ENCODE measurements at places on chromosomes 4 and X.

DNA sequence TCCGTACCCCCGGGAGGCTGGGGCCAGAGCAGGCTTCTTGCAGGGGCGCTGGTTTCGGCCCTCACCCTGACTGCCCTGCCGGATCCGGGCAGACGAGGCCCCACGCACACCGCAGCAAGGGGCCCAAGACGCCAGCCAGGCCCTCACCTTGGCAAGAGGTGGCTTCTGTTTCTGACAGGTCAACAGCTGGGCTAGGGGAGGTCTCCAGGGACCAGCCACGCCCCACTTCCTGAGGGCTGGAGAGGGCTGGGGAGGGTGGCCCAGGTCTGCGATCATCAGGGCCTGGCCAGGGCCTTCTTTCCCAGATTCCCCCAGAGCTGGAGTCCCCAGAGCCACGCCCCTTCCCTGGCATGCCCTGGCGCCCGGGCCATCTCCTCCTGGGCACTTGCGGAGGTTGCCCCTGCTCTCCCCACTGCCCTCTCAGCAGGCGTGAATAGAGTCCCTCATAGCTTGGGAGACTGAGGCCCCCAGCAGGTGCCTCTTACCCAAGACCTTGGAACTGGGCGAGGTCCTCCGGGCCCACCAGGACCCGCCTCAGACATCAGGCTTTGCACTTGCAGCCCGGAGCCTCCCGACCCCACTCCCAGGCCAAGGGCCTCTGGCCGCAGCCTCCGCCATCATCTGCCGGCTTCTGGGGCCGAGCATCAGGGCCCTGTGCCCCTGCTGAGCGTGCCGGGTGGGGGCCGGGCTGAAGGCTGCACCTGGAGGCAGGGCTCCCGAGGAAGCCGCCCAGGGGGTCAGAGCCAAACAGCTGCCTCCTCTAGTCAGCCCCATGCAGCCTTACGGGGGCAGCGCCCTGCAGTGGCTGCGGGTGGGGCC is 6.3 kb upstream of the FGFR3 start:
- no peak for DNase-seq

DNA sequence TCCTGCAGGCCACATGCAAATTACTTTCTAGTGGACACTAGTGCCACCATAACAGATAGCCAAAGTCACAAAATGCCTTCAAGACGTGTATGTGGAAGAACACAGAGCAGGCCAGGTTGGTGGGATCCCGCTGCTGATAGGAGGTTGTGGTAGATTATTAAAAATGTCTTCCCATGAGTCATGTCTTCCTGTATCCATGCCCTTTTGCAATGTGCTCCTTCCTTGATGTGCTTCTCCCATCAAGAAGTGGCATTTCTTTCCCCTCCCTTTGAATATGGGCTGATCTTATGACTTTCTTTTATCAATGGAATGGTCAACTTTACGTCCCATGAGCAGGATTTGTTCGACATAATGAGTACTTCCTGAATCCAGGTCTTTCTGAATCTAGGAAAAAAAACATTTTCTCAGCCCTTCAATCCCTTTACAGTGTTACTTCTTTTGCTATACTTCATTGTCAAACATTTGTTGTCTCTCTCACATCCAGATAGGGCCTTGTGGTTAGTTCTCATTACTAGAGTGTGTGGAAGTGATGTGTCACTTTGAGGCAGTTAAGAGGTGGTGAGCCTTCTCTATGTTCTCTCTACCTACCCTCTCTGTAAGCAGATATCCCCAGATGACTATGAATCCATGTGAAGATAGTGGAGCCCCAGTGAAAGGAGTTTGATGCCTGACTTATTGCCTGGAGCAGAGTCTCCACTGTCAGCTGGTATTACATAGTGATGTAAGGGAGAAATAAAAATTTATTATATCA is 519.2 kb upstream of the DIPK2B start:
- DNase-seq, result no peak

DNA sequence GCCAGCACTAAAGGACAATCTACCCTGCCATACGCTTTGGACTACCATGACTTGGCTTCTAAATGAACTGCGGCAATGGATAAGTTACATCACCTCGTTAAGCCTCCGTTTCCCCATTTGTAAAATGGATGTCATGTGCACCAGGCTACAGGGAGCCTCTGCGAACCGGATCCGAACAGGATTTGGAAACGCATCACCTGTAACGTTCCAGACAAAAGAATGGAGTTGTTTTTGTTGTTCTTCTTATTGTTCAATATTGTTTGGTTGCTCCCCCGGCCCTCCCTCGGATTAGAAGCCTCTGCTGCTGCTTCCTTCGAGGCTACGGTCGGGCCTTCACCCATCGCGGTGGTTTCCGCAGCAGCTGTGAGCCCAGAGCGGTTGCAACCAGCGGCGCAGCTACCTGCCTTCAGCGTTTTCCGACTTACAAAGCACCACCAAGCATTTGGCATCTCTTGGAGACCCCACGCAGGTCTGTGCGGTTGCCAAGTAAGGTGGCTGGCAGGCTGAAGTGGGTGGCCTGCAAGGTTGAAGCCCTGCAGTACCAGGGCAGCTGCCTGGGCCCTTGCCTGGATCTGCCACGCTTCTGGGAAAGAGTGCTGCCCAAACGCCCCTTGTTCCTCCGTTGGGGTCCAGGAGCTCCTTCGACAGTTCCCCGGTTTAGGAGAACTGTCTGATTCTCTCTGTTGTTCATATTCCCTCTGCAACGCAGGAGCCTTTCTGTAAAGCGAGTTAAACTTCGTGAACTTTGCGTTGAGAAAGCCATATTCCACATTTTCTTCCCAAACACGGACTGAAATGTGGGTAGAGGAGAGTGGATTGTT is 7.1 kb downstream of the NKX3-2 start:
- DNase-seq, result no peak

DNA sequence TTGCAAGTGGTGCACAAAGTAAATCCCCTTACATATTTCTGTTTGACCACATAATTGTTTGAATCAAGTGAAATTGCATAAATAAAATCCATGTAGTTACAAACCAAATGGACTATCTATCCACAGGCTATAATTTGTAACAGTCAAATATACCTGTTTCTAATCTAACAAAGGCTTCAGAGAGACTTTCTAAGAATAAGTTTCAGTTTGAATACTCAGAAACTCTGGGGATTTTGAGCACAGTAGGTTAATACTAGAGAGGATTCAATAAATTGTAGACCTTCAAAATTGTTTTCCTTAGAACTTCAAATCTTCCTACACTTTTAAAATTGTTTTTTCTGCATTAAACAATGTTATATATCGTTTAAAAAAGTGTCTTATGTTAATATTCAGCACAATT is 1250.1 kb downstream of the NLGN4X start:
- DNase-seq, result no peak

DNA sequence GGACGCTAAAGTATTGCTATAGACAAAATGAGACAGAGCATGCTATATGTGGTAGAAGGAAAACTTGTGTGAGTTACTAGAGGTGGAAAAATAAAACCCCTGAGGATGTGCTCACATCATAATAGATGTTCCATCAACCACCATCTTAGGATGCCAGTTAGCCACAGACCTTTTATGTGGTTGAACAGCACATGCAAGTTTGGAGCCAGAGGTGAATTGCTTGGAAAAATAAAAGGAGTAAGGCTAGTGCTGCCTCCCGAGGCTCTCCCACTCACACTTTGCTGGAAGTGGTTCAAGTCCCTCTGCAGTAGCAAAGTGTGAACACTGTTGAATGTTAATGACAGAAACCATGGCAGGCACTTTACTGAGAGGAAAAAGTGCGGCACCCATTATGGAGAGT is 39.4 kb upstream of the PPARGC1A start:
- DNase-seq, result no peak

GRCh38 chr4:95105112-95105511 is 347.4 kb downstream of the BMPR1B start:
- DNase-seq, result no peak

DNA sequence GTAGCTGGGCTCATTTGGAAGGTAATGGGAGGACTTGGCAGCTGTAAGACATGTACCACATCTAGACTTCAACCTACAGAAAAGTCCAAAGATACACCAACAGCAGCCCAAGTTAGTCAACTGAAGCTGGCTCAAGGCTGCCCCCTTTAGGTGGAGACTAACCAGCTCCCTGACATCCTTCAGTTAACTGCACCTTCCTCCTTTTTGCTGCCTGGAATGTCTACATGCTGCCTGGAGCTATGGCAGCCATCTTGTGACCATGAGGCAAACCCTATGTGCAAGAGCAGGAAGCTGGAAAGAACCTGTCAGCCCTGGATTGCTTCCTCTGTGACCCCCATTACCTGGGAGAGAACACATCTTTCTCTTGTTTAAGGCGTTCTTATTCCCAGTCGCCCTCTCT is 25.8 kb downstream of the ARSD start:
- no peak for DNase-seq

DNA sequence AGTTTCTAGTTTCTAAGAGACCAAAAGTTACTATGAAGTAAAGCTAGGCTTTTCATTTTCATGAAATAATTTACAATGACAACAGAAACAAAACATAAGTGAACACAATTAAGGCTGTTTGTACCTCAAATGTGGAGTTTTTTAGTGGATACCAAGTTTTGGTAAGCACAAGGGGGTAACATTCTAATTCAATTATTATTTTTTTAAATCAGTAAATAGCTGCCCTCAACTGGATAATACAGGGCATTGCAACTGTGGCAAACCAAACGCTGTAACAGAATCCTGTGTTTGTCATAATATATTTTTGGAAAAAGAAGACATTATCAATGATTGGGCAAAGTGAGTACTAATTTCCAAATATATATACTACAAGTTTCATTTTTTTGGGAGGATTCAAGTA is 150.3 kb downstream of the FBXW7 start:
- no peak for DNase-seq

DNA sequence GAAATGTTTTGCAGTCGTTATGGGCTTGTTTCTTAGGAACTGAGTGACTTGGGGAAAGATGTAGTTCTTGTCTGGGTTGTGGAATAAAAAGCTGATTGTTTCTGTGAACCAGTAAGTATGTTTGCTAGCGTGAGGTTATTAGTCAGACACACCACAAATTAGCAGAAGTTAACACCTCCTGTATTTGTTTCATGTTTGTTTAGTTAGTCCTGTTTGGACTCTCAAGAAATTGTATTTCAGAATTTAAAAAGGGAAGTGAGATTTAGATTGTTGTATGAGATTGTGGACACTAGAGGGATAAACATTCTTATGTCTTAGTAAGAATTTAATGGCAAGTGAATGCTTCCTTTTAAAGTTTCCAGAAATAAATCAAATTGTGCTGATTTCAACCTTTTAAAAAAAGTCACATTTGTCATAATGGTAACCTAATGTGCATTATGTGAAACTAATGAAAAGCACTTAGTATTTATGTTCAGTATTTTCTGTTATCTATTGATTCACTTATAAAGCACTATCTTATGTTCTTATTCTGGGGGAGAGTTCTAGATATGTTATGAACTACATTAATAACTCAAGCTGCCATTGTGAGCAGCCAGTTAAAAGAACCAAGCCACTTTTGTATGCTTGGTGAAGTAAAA is 25.6 kb downstream of the ATP10D start:
- DNase-seq, result no peak

DNA sequence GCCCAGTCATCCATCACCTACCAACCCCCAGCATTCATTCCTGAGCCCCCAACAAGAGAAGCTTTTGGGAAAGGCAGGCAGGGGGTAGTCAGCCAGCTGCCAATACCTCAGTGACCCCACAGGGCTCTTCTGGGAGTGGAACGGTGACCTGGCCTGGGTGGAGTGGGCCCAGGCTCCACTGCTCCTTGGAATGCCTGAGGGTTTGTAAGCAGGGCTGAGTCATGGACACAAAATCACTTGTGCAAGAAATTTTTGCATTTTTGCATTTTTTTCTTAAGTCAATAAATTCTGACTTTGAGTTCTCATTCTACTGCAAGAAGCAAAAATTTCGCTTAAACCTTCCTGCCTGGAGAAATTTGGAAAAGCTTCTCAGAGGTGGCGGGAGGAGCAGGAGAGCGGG is 18.5 kb downstream of the SORCS2 start:
- DNase-seq, result peak; percentile 55

GRCh38 chrX:149948016-149948415 is 9.7 kb upstream of the EOLA2 start:
- DNase-seq, result no peak

DNA sequence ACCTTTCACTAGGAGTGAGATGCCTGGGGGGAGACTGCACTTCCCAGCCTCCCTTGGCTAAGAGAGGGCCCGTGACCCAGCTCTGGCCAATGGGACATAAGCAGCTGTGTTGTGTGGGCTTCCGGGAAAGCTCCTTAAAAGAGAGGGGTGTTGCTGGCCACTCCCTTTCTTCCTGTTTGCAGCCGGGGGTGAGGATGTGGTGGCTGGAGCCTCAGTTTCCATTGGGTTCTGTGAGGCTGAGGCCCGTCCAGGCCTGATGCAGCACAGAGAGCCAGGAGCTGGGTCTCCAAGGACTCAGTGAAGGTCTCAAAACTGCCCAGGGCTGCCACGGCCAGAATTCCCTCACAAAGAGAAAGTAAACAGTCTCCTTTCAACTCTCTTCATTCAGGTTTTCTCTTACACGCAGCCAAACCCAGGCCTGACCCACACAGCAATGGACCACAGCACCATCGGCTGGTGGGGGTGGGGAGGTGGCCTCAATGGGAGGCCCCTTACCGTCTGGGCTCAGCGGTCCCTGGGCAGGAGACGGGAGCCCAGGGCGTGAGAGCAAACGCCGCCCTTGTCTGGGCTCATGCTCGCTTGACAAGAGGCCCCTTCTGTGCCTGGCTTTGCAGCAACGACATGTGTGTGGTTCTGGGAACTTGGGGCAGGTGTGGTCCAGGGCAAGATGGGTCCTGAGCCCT is 6.6 kb downstream of the NKX1-1 start:
- no peak for DNase-seq

- DNase-seq, result no peak
Measured at GRCh38 chr4:73603271-73603710, 16.9 kb downstream of the RASSF6 start.

GRCh38 chrX:57282568-57282967 is 3.9 kb upstream of the FAAH2 start:
- DNase-seq, result no peak

DNA sequence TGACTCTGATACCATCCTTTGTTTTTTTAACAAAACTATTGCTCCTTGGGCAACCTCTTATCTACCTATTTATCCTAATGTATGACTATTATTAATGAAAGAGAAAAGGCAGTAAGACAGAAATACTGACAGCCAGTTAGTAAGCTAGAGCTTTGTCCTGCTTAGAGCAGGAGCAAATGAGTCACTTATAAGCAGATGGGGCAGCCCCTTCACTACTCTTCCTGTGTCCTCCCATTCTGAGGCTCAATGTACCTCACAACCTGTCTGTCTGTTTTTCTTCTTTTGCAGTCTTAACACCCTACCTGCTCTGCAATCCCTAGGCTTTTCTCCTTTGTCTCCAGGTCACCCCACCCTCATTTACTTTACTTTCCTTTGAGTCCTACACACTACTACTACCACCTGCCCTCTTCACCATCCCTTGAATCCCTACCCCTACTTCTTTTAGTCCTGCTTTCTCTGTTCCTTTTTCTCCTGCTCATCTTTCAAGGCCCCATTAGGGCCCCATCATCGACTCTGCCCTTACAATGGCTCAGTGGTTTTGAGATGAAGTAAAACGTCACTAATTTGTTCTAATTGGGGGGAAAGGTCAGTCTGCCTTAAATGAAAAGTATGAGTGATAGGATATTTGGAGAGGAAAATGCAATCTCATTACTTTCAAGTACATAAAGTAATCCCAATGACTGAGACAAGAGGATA is 294.3 kb downstream of the GUCY2F start:
- DNase-seq, result no peak
